ENCODE measurements at places on chromosomes 3 and 15. TPM values are rescaled to one million over a fixed set of nuclear protein-coding genes. Genes with fewer than 3 reads are reported as not detected.

GRCh38 chr3:114436182-114436581 lies 142.4 kb downstream of the TIGIT start:
- no peak overlapping the region for H3K4me3 ChIP-seq
- DNase-seq: no peak
- H3K27ac ChIP-seq: no peak overlapping the region
- no peaks in the 10 kb centered on the region for H3K36me3 ChIP-seq
- H3K27me3 ChIP-seq: no peaks in the 10 kb centered on the region
- H3K4me1 ChIP-seq: peaks cover 3% of the 10 kb centered on the region

GRCh38 chr15:99168601-99169580 lies 64.0 kb downstream of the SYNM start:
- H3K4me1 ChIP-seq: no peaks in the 10 kb centered on the region
- H3K27me3 ChIP-seq: no peaks in the 10 kb centered on the region
- H3K4me3 ChIP-seq: no peak overlapping the region
- no peak for DNase-seq

DNA sequence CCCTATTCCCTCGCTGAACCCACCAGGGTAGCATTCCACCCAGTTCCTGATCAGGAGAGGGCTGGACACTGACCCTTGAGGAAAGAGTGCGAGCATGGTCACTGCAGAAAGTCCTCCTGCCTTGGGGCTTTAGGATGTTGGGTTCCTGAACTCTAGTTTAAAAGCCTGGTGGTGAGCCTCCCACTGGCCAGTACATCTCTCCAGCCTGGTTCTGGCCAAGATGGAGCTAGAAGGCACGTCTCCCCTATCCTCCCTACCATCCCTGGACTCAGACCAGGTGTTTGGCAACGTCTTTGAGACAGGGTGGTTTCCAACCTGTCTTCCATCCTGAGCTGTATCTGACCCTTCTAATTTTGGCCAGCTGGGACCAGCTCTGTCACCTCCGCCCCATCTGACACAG lies 31.4 kb downstream of the NBEAL2 start:
- DNase-seq: peak; percentile 16
- no peak overlapping the region for H3K4me3 ChIP-seq
- H3K4me1 ChIP-seq: peaks cover 4% of the 10 kb centered on the region
- no peak overlapping the region for H3K27ac ChIP-seq
- no peaks in the 10 kb centered on the region for H3K36me3 ChIP-seq
- no peaks in the 10 kb centered on the region for H3K27me3 ChIP-seq

DNA sequence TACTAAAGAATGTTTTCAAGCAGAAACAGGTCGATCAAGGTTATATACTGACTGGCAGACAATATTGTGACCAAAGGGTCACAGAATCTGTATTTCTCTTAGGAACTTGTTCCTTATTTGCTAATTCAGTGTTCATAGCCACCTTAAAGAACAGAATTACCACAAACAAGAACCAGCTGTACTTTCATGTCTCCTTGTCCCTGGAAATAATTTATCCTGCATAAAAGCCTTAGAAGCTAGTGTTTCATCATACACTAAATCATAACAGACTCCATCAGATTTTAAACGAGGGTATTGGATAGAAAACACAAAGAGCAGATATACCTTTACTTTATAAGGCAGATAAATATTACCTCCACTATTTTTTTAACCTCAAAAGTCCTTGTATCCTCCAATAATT lies 6.4 kb downstream of the DNAJC19 start:
- no peak for DNase-seq
- H3K27me3 ChIP-seq: no peaks in the 10 kb centered on the region
- no peak overlapping the region for H3K4me3 ChIP-seq

DNA sequence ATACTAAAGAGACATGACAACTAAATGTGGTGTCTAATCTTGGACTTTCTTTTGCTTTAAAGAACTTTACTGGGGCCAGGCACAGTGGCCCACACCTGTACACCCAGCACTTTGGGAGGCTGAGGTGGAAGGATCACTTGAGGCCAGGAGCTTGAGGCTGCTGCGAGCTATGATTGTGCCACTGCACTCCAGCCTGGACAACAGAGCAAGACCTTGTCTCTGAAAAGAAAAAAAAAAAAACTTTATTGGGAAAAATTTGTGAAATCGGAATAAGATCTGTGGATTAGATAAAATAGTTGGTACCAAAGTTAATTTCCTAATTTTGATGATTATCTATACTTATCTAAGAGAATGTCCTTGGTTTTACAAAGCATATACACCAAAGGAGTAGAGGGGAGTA lies 34.4 kb upstream of the USP3 start:
- no peak overlapping the region for H3K4me3 ChIP-seq
- H3K36me3 ChIP-seq: no peaks in the 10 kb centered on the region
- H3K27me3 ChIP-seq: no peaks in the 10 kb centered on the region
- H3K27ac ChIP-seq: no peak overlapping the region

- no peaks in the 10 kb centered on the region for H3K27me3 ChIP-seq
- H3K4me3 ChIP-seq: no peak overlapping the region
- no peak overlapping the region for H3K27ac ChIP-seq
- H3K36me3 ChIP-seq: no peaks in the 10 kb centered on the region
- no peaks in the 10 kb centered on the region for H3K4me1 ChIP-seq
These were observed 140.5 kb upstream of the SGO1 start for GRCh38 chr3:20326541-20326940.

- no peaks in the 10 kb centered on the region for H3K36me3 ChIP-seq
- no peak for DNase-seq
- H3K4me1 ChIP-seq: no peaks in the 10 kb centered on the region
- H3K27ac ChIP-seq: no peak overlapping the region
- no peak overlapping the region for H3K4me3 ChIP-seq
- no peaks in the 10 kb centered on the region for H3K27me3 ChIP-seq
These were observed 5.1 kb upstream of the MTHFS start for GRCh38 chr15:79901958-79902357.

DNA sequence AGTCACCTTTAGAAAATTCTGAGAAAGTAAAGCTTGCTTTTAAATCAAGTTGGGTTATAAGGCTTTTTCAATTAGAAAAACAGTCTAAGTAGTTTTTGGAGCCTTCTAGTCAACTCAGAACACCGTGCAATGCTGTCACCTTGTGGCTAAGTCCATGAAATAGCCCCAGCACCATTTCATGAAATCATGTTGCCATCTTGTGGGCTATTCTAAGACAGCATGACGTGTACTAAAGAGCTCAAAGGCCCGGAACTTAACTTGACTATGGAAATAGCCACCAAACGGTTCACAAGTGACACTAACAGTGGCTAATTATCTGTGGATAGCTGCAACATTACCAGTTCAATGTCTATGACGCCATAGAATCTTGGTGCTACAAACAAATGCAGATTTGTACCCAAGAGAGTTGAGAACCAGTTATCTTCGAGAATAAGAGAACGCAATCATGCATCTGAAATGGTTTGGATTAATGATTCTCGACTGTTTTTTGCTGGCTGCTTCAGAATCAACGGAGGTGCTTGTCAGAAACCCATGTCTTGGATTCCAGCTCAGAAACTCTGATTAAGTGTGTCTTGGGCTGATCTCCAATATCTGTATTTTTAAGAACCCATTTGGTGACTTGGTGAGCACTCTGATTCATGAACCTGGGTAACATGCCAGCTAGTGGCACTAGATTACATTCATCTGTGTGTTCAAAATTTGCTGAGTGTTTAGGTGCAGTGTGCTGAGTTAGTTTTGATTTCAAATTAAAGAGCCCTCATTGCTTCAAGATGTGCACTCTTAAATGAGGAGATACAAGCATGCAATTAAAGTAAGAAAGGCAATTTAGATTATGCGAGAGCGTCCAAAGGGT lies 111.2 kb upstream of the MCTP2 start:
- H3K27ac ChIP-seq: no peak overlapping the region
- H3K36me3 ChIP-seq: no peaks in the 10 kb centered on the region
- H3K4me3 ChIP-seq: no peak overlapping the region
- no peaks in the 10 kb centered on the region for H3K27me3 ChIP-seq
- H3K4me1 ChIP-seq: no peaks in the 10 kb centered on the region

DNA sequence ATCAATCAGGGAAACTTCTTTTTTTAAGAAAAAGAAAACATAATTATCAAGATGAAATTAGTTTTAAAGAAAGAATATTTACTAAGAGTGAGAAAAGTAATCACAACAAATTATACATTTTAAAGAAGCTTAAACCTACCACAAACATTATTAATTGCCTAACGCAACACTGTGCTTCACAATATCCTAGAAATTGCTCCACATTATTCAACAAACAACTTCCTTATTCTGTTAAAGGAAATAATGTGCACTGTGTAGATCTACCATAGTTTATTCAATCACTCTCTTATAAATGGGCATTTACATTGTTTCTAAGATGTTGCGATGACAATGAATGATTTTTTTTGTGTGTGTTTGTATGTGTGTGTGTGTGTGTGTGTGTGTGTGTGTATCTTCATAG lies 525.9 kb upstream of the KCNMB2 start:
- DNase-seq: no peak
- no peak overlapping the region for H3K4me3 ChIP-seq
- no peaks in the 10 kb centered on the region for H3K36me3 ChIP-seq
- H3K27me3 ChIP-seq: no peaks in the 10 kb centered on the region
- no peaks in the 10 kb centered on the region for H3K4me1 ChIP-seq

- no peaks in the 10 kb centered on the region for H3K27me3 ChIP-seq
- no peaks in the 10 kb centered on the region for H3K36me3 ChIP-seq
- DNase-seq: no peak
- H3K27ac ChIP-seq: no peak overlapping the region
These were observed 34.1 kb downstream of the EOMES start for GRCh38 chr3:27688053-27688452.

DNA sequence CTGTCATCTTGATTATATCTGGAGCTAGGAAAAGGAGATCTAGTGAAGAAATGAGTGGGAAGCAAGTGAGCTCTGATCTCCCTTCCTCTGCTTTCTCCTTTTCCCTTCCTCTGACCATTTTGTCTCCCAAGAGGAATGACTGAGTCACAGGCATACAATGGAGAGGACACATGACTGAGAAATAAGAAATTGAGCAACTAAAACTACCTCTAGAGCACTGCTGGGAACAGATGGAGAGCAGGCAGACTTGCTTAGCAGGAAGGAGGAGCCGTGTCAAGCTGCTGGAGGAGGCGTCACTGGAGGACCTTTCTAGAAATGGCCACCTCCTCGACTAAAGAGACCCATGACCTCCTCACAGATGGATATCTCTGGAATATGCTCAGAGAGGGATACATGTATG lies 66.9 kb upstream of the MYO5C start:
- no peak for DNase-seq
- no peaks in the 10 kb centered on the region for H3K27me3 ChIP-seq
- H3K4me1 ChIP-seq: no peaks in the 10 kb centered on the region
- no peak overlapping the region for H3K4me3 ChIP-seq

DNA sequence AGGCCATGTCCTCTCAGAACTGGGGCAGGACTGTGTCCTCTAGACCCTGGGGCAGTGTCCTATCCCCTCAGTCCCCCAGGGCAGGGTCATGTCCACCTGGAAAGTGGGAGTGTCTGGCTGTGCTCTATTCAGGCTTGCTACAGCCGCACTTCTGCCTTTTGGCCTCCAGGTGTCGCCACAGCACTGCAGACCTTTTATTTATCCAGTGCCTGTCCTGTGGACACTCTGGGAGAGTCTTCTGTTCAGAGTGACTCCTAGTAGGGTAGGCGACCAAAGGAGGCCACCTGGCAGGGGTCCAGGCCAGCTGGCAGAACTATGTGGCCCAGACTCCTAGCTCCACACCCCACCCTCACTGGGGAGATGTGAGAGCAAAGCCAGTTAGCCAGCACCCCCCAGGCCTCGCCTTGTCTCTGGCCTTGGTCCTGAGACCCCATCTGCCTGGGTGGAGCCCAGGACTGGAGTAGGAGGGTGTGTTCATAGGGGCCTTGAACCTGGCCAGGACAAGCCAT lies 3.9 kb downstream of the TMIE start:
- H3K4me3 ChIP-seq: no peak overlapping the region
- H3K36me3 ChIP-seq: no peaks in the 10 kb centered on the region
- no peaks in the 10 kb centered on the region for H3K27me3 ChIP-seq
- peaks cover 4% of the 10 kb centered on the region for H3K4me1 ChIP-seq

GRCh38 chr15:74616366-74616939 lies 817 bp downstream of the CLK3 start:
- no peaks in the 10 kb centered on the region for H3K36me3 ChIP-seq
- H3K4me1 ChIP-seq: peaks cover 2% of the 10 kb centered on the region
- H3K27ac ChIP-seq: peak overlapping the region; percentile 90

DNA sequence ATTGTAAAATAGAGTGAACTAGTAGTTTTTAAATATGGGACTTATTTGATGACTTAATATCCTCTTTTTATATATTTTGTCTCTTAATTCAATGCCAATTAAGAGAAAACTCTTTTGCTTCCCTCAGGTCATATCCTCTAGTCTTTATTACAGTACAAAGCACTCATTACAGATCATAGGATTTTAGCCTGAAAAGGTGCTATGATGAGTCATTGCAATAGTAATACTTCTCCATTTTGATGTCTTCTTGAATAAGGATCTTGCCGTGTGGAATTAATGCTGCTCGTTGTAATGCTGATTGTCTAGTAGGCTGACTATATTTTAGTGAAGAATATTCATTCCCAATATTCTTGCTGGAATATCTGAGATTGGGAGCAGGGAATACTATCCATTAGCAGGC lies 612.2 kb upstream of the GOLIM4 start:
- H3K36me3 ChIP-seq: no peaks in the 10 kb centered on the region
- H3K4me3 ChIP-seq: no peak overlapping the region
- H3K4me1 ChIP-seq: no peaks in the 10 kb centered on the region
- no peak for DNase-seq
- no peak overlapping the region for H3K27ac ChIP-seq

GRCh38 chr15:49423021-49423420 lies at the start of gene FGF7:
Gene FGF7 (plus strand): TSS chr15:49423242. CDS start chr15:49424298, 1,056 bp downstream.
- no peaks in the 10 kb centered on the region for H3K4me1 ChIP-seq
- peak within 1 kb of the TSS; percentile 66 for H3K27ac ChIP-seq
- H3K36me3 ChIP-seq: no peaks in the 10 kb centered on the region
- no peaks in the 10 kb centered on the region for H3K27me3 ChIP-seq
- DNase-seq: peak; percentile 29
- peak within 1 kb of the TSS; percentile 51 for H3K4me3 ChIP-seq

DNA sequence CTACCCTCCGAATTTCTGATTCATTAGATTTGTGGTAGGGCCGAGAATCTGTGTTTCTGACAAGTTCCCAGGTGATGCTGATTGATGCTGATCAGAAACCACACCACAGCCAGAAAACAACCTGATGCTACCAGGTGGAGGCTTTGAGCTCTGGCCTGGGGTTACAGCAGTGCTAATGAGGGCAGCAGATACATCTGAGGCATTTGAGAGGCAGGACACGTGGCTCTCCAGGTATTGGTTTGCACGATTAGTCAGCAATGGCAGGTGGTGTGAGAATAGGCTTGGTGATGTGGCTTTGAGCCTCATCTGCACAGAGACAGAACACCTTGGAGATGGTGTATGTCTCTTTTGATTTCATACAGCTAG lies 78.8 kb upstream of the THBS1 start:
- H3K27ac ChIP-seq: no peak overlapping the region
- H3K36me3 ChIP-seq: no peaks in the 10 kb centered on the region
- no peak for DNase-seq
- H3K4me3 ChIP-seq: no peak overlapping the region

Gene SLC15A2
- polyA plus RNA-seq: 0.23 TPM

Gene ACKR2
- 2.7 TPM for polyA plus RNA-seq

Gene SEMA7A
- polyA plus RNA-seq: 98.6 TPM

Gene FETUB
- not detected for polyA plus RNA-seq

Gene LACTB
- 8.3 TPM for polyA plus RNA-seq

Gene LMOD3
- 0.36 TPM for polyA plus RNA-seq
